Thoracic aorta (tissue), 2 donors: ENCODE measurements at places on chromosomes 16 and 17.

- no peak for DNase-seq
Observed at GRCh38 chr17:53630115-53630514, 192.6 kb upstream of the KIF2B start.

DNA sequence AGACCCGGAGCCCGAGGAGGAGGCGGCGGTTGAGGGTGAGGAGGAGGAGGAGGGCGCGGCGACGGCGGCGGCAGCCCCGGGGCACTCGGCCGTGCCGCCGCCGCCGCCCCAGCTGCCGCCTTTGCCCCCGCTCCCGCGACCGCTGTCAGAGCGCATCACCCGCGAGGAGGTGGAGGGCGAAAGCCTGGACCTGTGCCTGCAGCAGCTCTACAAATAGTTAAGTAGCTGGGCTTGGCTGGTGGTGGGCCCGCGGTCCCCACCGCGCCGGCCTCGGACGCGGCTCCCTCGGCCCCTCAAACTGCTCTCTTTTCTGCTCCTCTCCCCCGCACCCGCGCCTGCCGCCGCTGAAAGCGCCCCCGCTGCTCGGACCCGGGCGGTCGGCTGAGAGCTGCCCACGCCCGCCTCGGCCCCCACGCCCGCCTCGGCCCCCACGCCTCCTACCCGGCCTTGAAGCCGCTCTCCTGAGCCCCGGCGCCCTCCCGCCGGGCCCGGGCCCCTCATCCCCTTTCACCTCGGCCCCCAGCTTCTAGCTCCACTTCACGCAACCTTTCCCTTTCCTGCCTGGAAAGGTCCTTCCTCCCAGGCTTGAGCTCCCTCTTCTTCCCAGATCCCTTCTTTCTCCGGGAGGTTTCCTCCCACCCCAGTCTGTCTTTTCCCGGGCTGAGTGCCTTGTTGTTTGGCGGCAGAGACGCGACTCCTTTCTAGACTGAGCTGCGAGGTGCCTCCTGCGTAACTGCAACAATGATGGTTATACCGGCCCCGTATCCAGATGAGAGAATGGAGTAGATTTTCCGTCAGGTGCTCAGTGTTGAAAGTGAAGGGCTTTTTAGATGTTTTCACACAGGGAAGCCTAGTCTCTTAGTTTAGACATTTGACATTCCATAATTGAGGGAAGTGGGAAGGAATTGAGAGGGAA lies 850 bp downstream of the PPM1E start:
- no peak for DNase-seq

GRCh38 chr16:87457709-87458423 lies 35.0 kb downstream of the ZCCHC14 start:
- no peak for DNase-seq

- DNase-seq, result no peak
Observed at GRCh38 chr17:73943416-73944110, 259.9 kb upstream of the RPL38 start.

- no peak for DNase-seq
Observed at GRCh38 chr17:2751491-2751890, 2.0 kb upstream of the CCDC92B start.

GRCh38 chr16:12881182-12881581 lies 20.2 kb upstream of the SHISA9 start:
- DNase-seq, result no peak

DNA sequence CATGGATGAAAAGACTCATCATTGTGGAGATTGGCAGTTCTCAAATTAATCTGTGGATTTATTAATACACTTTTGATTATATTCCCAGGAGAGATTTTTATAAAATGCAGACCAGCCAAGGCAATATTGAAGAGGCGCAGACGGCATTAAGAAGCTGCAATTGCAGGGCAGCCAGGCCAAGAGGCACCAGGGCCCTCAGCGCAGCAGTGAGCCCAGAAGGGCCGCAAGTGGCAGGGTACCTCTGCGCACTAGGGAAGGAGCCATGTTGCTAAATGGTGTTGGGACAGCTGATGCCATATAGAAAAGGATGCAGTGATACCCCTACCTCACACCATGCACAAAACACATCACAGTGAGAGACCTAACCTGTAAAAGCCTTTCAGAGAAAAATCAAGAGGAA lies 36.6 kb upstream of the CHMP6 start:
- DNase-seq, result no peak

DNA sequence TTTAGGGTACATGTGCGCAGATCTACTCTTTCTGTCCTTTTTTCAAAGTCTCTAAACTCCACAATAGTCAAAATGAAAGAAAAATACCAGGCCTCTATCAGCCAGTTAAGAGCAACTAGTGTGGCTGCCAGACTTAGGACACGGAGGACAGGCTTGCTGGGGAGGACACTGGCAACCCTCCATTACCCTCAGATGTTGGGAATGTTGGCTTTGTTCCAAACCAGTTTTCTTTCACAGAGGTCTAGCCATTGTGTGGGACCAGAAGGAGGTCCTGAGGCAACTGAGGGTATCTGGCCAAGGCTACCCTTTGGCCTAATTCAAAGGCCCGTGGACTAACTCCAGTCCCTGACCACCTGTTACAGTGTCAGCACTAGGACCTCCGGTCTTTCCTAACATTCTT lies 51.2 kb upstream of the MED9 start:
- DNase-seq, result no peak

DNA sequence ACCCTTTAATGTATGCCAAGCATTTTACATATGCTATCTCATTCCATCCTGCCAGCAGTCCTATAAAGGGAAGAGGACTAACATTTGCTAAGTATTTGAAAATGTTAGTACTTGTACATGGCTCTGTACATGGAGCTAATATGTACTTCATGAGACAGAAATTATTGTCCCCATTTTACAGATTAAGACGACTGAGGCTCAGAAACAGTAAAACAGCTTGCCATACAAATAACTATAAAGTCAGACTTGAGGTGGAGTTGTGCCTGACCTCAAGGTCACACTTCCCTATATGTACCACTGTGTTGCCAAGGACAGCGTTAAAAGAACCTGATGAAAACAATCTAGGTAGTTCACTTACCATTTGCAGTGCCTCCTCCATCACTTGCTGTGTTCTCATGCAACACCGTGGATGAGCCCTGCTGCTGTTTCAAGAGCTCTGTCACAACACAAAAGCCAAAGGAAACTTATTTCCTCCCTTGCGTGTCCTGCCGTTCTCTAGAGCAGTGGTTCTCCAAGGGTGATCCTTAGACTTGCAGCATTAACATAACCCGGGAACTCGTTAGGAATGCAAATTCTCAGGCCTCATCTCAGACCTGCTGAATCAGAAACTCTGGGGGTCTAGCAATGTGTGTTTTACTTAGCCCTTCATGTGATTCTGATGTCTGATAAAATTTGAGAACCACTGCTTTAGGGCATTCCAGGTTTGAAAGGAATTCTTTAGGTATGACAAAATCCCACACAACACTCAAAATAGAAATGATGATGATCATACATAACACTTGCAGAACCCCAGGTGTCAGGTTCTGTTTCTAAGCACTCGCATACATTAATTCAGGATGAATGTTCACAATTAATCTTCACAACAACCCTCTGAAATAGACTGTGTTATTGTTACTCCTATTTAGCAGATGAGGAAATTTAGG lies 51.2 kb upstream of the MTMR4 start:
- no peak for DNase-seq

- no peak for DNase-seq
Observed at GRCh38 chr17:81178136-81179091, 12.4 kb upstream of the AATK start.

- no peak for DNase-seq
Observed at GRCh38 chr16:48335961-48336360, 49.3 kb downstream of the SIAH1 start.
